ENCODE measurements at places on chromosomes 2 and 18.

DNA sequence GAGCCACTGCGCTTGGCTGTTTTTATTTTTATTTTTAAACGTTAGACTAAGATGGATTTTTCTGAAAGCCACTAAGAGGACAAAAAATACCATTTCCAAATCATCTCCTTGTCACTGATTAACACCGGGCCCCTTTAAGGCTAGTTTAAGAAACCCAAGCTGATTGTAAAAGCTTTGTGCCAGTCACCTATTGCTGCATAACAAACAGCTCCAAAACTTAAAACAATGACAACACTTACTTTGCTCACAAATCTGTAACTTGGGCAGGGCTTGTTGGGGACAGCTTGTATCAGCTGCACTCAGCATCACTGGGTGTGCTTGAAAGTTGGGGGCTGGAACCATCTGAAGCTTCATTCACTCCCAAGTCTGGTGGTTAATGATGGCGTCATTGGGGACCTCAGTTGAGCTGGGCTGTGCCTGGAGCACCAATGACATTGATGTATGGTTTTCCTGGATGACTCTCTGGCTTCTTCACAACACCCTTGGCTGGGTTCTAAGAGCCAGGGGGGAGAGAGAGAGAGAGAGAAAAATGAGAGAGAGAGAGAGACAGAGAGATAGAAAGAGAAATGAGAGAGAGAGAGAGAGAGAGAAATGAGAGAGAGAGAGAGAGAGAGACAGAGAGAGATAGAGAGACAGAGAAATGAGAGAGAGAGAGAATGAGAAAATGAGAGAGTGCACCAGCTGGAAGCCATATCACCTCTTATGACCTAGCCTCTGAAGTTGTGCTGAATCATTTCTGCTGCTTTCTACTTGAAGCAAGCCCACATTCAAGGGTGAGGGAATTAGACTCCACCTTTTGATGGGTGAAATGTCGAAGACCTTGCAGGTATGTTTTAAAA is 26.0 kb upstream of the ATG16L1 start:
- no peak for DNase-seq

DNA sequence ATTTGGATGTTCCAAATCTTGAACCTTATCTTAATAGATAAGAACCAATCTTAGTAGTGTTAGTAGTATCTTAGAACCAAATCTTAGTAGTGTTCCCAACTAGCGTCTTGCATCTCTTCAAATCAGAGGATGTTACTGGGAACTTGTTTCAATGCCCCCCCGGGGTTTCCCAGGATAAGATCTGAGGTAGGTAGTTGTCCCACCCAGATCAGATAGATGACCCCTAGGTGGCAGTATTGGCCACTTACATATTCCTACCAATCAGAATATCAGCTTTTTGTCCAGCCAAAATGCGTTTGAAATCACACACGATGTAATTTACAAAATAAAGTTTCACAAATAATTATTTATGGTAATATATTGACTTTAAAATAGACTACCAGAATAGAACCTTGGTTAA is 314.8 kb downstream of the MBD2 start:
- DNase-seq: peak; percentile 4

DNA sequence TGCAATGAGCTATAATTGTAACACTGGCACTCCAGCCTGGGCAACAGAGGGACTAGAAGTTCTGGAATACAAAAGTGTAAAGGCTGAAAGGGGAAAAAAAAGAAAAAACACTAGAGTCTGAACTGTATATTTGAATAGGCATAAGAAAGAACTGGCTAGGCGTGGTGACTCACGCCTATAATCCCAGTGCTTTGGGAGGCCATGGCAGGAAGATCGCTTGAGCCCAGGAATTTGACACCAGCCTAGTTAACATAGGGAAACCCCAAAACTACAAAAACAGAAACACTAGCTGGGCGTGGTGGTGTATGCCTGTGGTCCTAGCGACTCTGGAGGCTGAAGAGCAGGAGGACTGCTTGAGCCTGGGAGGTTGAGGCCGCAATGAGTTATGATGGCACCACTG is 70.6 kb downstream of the SAP130 start:
- DNase-seq: no peak

GRCh38 chr18:3283253-3283863 is 21.4 kb downstream of the MYL12B start:
- DNase-seq: peak; percentile 72

GRCh38 chr2:162011706-162012564 is 62.1 kb downstream of the DPP4 start:
- no peak for DNase-seq

GRCh38 chr2:234952270-234953115 is 676 bp downstream of the SH3BP4 start:
- DNase-seq: peak; percentile 49

- peak; percentile 20 for DNase-seq
Observed at GRCh38 chr18:4130734-4131719, 324.1 kb downstream of the DLGAP1 start.

GRCh38 chr2:207727261-207727660 is 15.8 kb downstream of the CCNYL1 start:
- DNase-seq: no peak

- no peak for DNase-seq
Observed at GRCh38 chr18:67243799-67244587, 272.5 kb downstream of the DSEL start.

DNA sequence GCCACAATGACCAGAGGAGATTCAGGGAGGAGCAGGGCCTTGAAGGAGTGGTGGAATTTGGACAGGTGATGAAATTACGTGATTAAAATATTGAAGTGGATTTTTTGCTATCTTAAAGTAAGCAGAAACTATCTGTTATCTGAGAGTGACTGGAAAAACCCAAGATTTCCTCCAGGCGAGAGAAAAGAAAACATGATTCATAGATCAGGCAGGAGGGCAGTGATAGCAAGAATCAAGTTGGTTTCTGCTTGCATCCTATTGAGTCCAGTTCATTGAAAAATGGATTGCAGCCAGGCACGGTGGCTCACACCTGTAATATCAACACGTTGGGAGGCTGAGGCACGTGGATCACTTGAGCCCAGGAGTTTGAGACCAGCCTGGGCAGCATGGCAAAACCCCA is 127.8 kb downstream of the NXPH2 start:
- DNase-seq: no peak

- DNase-seq: no peak
Observed at GRCh38 chr2:80303909-80304837, at the start of gene LRRTM1. Gene LRRTM1 (minus strand): TSS chr2:80304752. CDS start chr2:80303819, 933 bp downstream.

DNA sequence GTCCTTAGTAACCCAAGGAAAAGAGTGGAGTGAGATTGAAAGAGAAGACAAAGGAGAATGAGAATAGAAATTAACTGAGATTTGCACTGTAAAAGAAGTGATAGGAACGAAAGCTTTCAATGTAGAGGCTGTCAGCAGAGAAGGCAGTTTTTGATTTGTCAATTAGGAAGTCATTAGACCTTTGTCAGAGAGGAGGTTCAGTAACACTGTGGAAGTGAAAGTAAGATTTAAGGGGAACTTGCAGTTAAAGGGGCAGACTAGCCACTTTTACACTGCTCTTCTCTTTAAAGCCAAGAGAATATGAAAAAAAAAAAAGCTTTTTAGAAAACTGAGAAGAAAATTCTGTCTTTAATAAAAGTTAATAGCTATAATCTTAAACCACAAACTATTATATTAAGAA is 11.5 kb upstream of the KYNU start:
- DNase-seq: peak; percentile 35

- DNase-seq: no peak
Observed at GRCh38 chr2:158484892-158485556, 28.3 kb downstream of the PKP4 start.

GRCh38 chr2:157326698-157327097 is 1.1 kb upstream of the ERMN start:
- DNase-seq: peak; percentile 65

DNA sequence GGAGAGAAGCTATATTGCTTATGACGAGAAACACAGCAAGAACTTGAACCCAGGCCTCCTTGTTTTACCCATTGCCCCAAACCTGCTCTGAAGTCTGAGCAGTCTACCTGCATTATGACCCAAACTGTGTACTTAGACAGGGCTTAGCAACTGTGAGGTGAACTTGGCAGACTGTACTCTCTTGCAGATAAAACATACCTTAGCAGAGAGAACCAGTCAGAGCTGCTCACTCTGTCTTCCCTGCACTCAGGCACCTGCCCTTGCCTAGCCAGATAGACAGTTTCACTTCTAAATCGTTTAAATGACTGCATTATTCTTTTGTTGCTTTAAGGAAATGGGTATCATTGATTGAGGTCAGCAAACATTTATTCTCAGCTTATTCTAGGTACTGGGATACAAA is 20.3 kb downstream of the ITPRID2 start:
- no peak for DNase-seq

GRCh38 chr2:97617911-97618310 is 28.0 kb upstream of the COX5B start:
- no peak for DNase-seq

DNA sequence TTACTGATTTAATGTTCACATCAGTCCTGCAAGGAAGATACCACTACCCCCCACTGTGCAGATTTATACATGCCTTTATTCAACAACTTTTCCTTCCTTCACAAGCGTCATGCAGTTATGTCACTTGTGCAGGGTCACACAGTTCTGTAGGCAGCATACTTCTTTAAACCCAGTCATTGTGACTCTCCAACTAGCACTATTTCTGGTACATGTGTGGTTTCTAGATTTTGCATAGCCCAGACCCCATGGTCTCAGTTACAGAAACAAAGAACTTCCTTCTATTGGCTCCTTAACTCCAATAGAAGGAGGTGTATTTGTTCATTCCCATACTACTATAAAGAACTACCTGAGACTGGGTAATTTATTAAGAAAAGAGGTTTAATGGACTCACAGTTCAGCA is 333.1 kb downstream of the ZNF516 start:
- DNase-seq: no peak

DNA sequence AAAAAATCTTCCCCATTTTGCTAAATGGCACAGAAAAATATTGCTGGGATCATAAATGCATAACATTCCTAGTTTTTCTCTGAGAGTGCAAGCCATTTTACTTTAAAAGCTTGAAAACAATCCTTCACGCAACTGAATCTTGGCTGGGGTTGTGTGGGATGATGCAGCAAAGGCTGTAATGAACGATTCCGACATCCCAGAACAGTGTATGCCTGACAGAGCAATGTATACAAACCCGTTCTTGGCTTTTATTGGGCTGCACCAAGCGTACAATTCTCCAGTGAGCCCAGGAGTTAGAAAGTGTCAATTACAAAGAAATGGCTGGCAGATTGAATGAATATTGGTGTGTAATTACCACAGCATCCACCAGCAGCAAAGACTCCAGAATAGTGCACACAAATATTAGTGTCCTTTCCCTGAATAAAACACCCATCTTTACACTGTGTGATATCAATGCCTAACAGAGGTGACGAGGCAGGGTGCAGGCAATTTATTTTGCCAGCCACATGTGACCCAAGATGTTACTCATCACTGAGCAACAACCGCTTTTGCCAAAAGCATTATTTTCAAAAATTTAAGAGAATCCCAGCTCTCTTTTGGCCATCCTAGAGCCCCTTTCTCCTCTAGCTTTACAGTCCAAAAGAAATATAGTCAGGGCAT is 578.6 kb upstream of the CHAC2 start:
- no peak for DNase-seq

GRCh38 chr2:208872591-208872990 is 466.0 kb downstream of the PTH2R start:
- no peak for DNase-seq

- DNase-seq: peak; percentile 41
Observed at GRCh38 chr2:65228263-65228750, 676 bp downstream of the ACTR2 start.

DNA sequence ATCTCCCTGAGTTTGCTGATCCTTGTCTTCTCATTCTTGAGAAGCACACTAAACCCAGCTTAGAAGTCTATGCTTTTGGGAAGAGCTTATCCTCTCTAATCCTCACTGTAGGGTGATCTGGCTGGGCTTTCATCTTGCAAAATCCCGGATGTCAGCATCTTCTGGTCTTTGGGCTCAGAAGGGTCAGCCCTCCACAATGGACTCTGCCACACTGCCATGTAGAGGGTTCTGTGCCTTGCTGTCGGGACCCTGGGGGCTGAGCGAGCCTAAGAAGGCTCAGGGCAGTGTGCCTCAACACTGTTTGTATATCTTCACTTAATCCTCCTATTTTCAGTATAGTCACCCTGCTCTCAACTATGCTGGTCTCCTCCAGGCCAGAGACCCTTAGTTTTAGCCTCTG is 102.3 kb downstream of the TGIF1 start:
- DNase-seq: no peak

- no peak for DNase-seq
Observed at GRCh38 chr2:224638301-224638823, 53.2 kb upstream of the CUL3 start.

DNA sequence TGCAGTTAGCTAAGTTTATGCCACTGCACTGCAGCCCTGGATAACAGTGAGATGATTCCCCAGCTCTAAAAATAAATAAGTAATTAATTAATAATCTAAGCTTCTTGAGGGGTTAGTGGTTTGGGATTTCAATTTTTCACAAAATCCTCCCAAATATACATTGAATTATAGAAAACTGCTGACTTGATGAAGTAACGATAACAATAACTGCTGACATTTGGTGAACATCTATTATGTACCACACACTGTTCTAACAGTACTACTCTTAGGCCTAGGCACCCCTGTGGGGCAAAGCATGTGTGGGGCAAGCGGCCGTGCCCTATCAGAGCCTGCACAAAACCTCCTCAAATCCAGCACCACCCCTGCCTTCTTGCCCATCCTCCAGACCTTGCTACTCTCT is 245.8 kb upstream of the EPHA4 start:
- DNase-seq: no peak

DNA sequence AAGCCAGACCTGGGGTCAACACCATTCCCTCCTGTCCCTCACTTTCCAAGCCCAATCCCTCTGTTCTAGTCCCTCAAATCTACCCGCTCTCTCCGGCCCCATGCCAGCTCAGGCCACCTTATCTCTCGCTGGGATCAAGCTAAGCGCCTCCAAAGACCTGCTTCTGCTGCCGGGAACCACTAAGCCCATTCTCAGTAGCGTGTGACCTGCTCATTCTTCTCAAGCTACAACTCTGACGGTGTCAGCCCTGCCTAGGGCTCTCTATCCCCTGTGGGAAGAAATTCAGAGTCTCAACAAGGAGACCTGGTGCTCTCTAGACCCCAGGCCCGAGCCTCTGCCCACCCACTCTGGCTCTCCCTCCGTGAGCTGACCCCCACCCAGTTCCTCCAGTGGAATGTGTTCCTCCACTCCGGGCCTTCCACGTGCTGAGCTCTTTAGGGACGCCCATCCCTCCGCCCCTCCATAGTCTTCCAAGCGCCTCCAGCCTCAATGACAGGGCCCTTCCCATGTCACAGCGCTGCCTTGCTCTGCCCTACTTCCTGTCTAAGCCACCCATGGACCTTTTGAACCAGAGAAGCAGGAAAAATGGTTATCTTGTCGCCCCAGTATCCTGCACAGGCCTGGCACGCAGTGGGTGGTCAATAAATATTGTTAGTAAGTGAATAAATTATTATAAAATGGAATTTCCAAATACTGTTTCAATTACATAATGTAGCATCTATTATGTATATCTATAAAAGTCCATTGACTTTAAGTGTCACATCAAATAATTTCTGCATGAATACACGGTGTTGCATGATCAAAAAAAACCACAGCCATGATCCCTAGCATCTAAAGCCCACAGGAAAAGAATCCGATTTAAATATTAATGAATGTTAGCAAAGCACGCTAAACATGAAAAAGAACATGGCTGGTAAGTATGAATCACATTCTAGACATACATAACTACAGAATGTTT is 127.6 kb downstream of the ZNF516 start:
- no peak for DNase-seq

Data from globus pallidus (tissue), 1 donor.